Posterior cingulate gyrus (tissue), 11 donors: ENCODE measurements at places on chromosomes 4 and X.

DNA sequence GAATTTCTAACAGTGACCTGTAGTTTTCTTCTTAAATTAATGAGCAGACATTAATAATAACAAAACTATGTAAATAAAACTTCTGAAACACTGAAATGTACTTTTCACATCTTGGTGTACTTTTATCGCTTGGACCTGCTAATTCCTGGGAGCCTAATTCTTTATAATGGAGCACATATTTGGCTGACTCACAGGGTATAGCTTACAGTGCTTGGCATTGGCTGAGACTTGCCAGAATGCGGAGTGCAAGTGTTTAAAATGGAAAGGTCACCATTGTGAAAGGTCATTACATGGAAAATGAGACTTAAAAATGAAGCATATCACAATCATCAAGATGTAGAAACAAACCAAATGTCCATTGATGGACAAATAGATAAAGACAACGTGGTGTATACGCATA is 137.3 kb upstream of the PDLIM3 start:
- DNase-seq, result no peak

GRCh38 chrX:3129256-3129655 is 88.0 kb downstream of the ARSF start:
- no peak for DNase-seq

DNA sequence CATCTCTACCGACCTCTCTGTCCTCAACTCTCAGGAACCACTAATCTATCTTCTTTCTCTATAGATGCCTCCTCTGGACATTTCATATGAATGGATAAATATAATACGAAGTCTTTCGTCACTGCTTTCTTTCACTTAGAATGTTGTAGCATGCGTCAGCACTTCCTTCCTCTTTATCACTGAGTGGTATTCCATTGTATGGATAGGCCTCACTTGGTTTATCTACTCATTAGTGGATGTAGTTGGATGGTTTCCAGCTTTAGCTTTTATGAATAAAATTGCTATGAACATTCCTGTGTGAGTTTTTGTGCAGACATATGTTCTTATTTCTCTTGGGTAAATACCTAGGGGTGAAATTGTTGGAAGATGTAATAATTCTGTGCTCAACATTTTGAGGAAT is 528.2 kb upstream of the FAT1 start:
- DNase-seq, result no peak

- no peak for DNase-seq
Measured at GRCh38 chrX:105837232-105837631, 14.9 kb downstream of the NRK start.

DNA sequence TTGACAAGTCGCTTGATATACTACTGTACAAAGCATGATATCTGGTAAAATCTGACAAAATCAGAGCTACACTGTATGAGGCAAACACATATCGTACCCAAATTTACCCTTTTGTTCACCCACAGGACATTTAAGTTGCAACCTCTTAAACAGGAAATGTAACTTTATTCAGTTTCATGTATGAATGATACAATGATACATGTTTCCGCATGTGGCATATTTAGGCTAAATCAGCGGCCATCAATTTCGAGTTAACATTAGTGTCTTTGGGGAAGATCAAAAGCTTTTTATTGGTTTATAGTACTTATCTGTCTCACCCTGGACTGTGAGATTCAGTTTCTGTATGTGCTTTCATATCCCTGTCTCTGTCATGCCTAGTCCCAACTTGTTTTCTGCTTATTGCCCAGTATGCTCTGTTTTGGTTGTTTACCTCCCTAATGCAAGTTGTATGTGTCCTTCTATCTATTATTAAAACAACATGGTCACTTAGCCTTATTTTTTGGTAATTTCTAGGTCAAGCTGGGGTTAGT is 97.3 kb upstream of the HPRT1 start:
- DNase-seq, result no peak

DNA sequence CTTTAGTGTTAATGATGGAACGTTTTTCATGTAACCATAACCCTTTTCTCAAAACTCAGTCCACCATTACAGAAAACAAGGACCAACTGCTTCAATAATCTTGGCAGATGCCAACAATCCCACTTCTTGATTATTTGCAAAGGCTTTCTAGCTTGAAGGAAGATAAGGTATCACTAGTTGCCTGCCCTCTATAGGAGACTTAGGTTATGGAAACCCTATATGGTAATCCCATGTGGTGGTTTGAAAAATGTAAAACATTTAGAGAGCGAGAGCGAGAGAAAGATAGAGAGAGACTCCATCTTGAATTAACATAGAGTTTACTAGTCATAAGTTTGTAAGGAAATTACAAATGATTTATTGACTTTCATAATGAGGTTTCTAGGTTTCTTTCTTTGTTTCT is 1627.5 kb upstream of the TENM3 start:
- no peak for DNase-seq

DNA sequence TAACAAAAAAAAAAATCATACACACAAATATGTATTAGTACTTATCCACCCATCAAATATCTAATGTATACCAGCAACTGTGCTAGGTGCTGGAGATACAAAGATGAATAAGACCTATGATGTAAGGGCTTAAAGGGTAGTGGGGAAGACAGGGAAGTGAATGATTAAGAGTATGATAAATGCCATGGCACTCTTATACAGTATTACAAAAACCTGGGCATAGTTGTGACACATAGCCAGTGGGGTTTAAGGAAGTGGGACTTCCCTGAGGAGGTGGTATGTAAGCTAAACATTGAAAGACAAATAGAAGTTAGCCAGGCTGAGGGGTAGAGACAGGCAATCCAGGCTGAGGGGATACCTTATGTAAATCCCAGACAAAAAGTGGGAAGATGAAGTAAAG is 23.5 kb downstream of the CHM start:
- no peak for DNase-seq

DNA sequence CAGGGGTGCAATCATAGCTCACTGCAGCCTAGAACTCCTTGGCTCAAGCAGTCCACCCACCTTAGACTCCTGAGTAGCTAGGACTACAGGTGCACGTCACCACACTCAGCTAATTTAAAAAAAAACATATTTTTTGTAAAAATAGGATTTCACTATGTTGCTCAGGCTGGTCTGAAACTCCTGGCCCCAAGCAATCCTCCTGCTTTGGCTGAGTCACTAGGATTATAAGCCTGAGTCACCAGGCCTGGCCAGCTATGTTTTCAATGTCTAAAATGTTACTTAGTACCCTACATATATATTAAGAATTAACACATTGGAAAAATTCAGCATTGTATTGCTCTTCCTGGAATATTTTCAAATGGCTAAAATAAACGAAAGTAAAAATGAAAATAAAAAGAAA is 37.5 kb downstream of the PNPLA4 start:
- no peak for DNase-seq

DNA sequence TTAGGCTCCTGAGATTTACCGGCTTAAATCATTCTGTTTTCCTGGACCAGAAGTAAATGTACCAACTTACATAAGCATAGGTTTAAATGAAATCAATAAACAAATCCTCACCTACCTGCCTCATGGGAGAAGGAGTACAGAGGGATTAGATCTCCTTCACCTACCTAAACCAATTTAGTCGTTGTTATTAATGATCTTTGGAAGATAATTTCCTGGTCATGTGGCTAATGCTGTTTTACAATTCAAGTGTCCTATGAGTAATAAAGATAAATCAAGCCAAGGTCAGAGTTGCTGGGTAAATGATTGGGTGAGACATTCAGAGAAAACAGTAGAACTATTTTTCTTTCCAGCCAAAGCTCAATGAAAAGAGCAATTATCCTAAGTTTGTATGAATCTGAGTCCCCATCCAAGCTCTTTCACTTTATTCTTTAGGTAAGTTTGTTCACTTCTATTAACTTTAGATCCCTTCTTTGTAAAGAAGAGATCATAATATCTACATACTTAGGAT is 423.0 kb upstream of the FAM241A start:
- no peak for DNase-seq

DNA sequence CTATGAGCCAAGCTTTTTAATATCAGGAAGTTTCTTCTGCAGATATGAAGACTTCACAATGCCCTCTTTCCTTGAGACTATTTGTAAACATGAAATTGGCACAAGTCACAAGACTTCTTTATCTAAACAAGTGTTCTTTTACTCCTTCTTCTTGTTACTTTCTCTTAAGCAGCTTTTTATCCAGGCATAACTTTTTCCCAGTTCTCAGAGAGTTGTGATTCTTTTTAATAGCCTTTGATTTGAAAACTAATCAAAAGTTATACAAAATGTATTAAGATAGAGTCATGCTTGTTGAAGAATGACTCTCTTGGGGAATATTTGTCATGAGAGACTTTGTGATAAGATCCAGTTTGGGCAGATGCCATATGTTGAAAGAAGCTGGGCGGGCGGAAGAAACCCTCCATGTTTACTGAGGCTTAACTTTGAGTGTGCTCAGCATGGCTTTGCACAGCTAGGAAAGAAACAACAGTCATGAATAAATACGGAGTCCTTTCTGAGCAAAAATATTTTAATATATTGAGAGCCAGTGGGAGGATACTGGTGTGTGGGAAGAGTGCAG is 39.3 kb downstream of the SYTL5 start:
- DNase-seq, result no peak

DNA sequence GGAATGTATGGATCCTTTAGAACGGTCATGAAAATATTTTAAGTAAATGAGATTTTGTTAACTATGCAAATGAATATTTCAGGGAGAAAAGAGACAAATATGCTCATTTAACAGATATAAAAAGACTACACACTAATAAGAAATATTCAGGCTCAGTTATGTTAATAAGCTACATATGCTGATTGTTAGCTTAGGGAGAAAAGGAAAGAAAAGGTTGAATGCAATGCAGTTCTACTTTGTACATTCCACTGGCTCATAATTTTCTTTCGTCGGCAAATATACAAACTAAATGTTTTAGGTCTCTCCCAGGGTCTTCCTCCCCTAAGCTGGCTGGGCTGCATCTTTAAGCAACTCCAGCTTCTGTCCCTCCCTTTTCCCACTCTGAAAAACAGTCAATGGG is 2.7 kb upstream of the RTL3 start:
- no peak for DNase-seq

- no peak for DNase-seq
Measured at GRCh38 chrX:16319929-16320328, 152.6 kb downstream of the MAGEB17 start.

- DNase-seq, result no peak
Measured at GRCh38 chrX:105190252-105190853, 30.1 kb downstream of the TEX13A start.

GRCh38 chrX:22788221-22788620 is 211.5 kb upstream of the DDX53 start:
- no peak for DNase-seq

- DNase-seq, result no peak
Measured at GRCh38 chr4:17068891-17069290, 170.4 kb upstream of the LDB2 start.

- DNase-seq, result no peak
Measured at GRCh38 chr4:157739242-157739641, 433.6 kb downstream of the GASK1B start.

DNA sequence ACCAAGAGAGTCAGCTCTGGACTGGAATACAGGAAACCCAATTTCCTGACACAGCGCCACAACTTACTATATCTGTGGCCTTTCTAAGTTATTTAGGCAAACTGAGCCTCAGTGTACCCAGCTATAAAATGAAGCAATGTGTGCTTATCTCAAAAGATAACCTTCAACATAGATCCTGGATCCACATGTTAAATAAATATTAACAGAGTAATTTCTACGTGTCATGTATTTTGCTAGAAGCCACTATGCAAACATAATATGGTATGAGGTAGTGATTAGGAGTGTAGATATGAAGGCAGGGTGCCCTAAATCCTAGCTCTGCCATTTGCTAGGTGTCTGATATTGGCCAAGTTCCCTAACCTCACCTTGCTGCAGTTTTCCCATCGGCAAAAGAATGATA is 527.0 kb downstream of the RAB28 start:
- no peak for DNase-seq

DNA sequence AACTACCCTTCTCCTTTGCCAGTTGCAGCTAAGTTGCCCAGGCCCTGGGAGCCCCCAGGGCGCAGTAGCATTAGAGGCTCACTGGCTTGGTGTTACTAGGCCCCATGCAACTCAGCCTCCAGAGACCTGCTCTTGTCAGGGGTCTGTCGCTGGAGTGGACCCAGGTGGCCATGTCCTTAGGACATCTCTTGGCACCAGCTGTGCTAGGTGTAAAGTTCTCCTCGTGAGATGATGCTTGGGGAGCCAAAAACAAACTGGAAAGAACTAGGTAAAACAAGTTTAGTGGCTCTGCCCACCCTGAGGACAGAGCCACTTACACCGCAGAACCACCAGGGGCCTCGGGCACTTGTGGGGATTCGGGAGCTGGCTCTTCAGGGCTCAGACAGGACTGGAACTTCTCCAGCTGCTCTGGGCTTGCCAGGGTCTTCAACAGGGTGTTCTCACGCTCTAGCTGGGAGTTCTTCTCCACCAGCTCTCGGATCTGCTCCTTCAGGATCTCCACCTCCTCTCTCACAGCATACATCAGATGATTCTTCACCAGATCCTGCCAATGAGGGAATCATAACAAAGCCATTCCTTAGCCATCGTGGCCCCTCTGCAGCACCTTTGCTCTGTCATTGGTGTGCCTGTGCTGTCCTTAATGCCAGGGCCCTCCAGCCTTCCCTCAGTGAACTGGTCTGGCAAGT is 61.2 kb downstream of the TSC22D3 start:
- no peak for DNase-seq

GRCh38 chr4:122705009-122705408 is 27.5 kb upstream of the BBS12 start:
- DNase-seq, result no peak

GRCh38 chr4:108486046-108486445 is 134.3 kb upstream of the RPL34 start:
- DNase-seq, result no peak
